ENCODE measurements at places on chromosomes 5 and 9.

- DNase-seq = no peak
Measured at GRCh38 chr5:54021431-54022164, 288.8 kb downstream of the ARL15 start.

DNA sequence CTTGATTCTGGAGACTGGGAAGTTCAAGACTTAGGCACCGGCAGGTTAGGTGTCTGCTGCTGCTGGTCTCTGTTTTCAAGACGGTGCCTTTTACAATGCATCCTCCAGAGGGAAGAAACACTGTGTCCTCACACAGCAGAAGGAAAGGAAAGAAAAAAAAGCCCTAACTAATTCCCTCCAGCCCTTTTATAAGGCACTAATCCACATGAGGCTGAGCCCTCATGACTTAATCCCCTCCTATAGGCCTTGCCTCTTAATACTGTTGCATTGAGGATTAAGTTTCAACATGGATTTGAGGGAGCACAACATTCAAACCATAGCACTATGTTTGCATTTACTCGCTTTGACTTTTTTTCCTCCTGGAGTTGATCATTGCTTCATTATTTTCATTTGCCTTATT, 585.9 kb downstream of the TLR4 start:
- DNase-seq = no peak

GRCh38 chr5:106418196-106418595, 1252.5 kb downstream of the EFNA5 start:
- DNase-seq = no peak

DNA sequence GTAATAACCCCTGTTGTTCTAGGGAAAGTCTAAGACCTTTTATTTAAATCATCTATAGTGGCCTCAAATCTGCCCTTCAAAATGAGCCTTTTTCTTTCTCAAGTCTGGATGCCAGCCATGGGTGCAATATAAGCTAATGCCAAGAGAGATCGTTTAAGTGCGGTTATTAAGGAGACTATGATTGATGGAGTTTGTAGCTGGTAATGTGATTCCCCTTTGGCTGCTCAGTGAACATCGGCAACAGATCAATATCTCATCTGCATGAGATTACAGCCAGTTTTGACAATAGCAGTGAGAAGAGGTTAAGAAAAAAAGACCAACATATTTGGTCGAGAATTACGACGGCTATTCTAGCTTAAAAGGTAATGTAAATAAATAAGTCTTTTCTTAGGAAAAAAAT, 1049.4 kb upstream of the NUDT12 start:
- no peak for DNase-seq

DNA sequence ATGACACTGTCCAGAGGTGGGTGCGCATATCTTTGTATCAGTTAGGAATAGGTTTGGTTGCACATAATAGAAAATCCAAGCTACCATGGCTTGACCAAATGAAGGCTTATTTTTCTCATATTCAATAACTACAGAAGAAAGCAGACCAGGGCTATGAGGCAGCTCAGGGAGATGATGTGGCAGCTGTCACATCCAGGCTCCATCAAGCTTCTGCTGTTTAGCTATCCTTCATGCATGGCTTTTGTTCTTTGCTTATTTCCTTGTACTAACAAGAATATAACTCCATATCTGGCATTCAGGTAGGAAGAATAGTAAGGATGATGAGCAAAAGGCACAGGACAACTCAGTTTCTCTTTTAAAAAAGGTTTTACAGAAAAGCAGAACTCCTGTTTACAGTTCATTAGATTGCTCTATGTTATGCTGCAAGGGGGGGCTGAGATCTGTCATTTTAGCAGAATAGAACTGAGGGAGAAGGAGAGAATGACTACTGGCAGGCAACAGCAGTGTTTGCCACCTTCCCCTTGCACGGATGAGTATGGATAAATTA, 336.1 kb downstream of the MLLT3 start:
- DNase-seq = no peak

DNA sequence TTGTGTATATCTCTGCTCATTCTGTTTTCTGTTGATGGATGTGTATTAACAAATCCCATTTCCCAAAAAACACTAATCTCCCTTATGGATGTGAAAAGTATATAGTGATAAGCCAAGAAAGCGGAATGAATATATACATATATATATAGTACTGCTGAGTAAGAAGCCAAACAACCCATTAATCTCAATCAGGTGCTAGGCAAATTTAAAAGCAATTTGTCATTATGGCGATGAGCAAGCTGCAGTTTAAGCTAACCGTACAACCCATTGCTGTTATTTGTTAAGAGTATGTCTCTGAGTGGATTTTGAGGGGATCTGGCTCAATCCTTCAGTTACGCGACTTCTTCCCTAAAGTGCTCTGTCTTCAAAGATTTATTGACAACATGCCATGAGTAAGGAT, 640.4 kb upstream of the ARRDC3 start:
- no peak for DNase-seq

- DNase-seq = no peak
Measured at GRCh38 chr5:179318221-179318955, 26.9 kb downstream of the ADAMTS2 start.

DNA sequence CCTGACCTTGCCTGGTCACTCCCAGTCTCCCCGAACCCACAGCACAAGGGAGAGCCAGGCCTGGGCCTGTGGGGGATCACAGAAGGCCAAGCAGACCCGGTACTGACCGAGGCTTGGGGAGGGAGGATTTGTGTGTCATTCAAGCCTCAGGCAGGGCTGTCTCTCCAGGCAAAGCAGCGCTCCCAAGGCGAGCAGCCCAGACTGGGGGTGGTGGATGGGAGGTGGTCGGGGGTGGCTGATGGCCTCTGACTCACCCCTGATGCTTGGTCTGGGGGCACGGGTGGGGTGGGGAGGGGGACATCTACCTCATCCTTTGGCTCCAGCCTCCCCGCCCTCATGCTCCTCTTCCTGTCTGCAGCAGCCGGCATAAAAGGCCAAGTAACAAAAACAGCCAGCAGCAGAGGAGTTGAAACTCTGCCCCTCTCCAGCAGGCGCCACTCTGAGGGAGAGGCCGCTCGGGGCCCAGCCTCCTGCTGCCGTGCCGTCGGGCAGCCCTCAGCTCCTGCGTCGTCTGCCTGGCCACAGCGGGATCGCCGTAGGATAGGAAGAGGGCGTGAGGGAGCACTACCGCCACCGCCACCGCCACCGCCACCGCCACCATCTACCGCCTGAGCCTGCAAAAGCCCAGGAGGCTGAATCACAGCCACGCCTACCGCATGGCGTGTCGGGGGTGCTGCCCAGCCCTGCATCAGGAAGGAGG, 166.0 kb downstream of the OLFM1 start:
- DNase-seq = no peak

- no peak for DNase-seq
Measured at GRCh38 chr5:135430135-135430437, 17.1 kb downstream of the DCANP1 start.
